ENCODE measurements at places on chromosomes 2 and 18.

GRCh38 chr2:108927936-108928659 lies 60.9 kb downstream of the EDAR start:
- no peak for DNase-seq

- DNase-seq, result no peak
These were observed 4.5 kb downstream of the NRXN1 start for GRCh38 chr2:51027442-51027841.

DNA sequence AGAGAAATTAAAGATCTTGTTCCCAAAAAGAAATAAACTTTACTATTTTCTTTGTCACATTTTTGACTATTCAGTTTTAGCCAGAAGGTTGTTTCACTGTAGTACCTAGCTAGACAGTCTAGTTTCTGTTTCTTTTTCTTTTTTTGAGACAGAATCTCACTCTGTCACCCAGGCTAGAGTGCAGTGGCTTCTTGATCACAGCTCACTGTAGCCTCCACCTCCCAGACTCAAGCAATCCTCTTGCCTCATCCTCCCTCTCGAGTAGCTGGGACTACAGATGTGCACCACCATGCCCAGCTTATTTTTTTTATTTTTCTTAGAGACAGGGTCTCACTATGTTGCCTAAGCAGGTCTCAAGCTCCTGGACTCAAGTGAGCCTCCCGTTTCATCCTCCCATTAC lies 2.2 kb downstream of the RBM45 start:
- no peak for DNase-seq

DNA sequence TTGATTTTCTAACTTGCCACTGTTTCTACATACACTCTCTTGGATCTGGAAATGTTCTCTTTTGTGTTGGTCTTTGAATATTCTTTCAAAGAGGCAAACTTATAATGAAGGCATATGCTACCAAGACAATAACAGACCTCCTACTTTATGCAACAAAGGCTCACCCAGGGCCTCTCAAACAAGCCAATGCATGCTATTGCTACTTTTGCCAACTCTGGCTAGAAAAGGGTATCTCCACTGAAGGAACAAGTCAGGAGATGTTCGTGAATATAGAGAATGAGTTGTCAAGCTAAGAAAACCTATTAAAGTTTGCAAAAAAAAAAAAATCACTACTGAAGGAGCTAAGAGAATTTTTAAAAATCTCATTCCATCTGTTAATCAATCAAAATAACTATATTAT lies 15.9 kb upstream of the DSG2 start:
- DNase-seq, result no peak

DNA sequence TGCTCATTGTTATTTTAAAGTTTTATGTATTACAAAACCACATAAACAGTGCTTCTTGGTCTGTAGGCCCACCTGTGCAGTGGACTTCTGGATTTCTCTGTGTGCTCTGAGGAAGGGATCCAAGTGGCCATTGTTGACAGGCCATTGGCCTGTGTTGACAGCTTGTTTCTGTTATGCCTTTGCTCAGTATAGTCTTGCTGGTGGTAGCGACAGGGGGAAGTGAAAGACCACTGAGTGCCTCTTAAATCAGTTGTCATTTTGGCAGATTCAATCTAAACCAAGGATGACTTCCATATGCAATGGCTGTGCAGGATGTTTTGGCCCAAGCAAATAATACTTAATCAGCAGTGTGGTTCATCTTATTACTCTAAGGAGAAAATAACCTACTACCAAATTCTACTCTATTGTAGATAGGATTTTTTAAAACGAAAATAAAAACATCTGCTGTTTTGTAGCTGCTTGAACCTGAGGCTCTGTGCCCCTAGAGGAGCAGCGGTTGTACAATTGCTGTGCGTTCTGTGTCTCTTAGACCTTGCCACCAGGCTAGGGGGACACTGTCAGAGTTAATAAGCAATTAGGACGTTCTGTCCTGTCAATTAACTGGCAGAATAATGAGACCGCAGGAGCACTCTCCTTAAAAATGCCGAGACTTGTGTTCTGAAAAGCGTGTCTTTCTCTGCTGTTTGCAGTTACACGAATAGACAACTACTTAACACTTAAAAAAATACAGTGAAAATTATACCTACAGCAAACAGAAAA lies 108.2 kb downstream of the RHBDD1 start:
- DNase-seq, result no peak
